ENCODE measurements at places on chromosomes 1 and 21.

- DNase-seq = no peak
Observed at GRCh38 chr1:184840596-184840995, 85.9 kb upstream of the EDEM3 start.

GRCh38 chr1:76426606-76427005, 352.1 kb downstream of the ST6GALNAC3 start:
- DNase-seq = no peak

DNA sequence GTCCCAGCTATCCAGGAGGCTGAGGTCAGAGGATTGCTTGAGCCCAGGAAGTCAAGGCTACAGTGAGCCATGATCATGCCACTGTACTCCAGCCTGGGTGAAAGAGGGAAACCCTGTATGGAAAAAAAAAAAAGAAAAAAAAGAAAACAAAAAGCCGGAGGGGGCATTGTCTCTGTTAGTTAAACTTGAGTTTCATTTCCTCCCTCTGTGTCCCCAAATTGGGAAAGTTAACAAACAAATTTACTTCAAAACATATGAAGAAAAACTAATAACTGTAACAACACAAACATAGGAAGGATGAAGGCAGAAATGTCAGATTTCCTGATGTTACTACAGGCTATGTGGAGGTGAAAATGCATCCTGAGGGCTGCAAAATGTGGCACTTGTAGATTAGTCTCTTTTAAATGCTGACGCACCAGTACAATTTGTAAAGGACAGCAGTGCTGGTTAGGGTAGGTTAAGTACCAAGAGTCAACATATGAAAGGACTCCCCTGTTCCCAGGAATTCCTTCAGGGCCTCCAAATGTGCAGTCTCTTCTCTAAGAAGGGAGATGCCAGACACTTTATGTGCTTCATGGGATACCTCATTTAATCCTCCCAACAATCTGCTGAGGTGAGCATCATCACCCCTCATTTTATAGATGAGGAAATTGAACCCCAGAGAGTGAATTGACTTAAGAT, 52.9 kb downstream of the DEGS1 start:
- no peak for DNase-seq

- DNase-seq = no peak
Observed at GRCh38 chr1:66497910-66498309, 36.0 kb upstream of the SGIP1 start.

DNA sequence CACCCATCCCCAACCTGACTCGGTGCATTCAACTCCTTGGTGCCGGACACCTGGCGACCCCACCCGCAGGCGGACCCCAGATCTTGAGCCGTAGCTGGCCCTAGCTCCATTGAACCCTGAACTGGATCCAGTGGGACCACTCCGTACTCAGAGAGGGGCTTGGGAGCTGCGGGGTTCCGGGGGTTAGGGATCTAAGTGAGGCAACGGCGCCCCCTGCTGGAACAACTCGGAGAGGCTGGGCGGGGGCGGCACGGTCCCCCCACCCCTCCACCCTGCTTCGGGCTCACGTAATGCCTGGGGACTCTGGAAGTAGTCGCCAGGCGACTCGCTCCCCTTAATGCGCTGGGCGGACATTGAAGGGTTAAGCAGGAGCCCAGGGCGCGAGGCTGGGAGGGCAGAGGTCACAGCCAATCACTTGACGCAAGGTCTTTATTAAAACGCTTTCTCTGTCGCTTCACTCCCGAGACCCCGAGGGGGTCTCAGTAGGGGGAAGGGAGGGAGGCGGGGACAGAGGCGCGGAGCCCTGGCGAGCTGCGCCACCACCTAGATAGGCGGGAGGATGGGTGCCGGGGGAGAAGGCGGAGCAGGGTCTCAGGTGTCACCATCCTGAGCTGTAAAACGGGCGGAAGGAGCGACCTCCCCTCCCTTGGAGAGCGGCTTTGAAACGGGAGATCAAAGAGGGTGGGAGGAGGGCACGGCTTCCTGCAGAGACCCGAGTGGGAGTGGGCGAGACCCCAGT, 704 bp upstream of the CRABP2 start:
- peak; percentile 53 for DNase-seq

DNA sequence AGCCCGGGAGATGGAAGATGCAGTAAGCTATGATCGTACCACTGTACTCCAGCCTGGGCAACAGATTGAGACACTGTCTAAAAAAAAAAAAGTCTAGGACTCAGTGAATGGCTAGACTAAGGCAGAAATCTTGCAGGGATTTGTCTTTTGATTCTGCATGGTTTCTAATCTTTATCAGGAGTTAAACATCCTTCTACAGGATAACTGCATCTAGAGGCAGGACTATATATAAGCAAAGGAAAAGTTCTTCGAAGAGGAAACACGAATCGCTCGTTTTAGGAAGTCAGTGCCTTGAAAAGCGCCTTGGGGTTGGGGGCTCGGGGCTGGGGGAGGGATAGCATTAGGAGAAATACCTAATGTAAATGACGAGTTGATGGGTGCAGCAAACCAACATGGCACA, 602 bp upstream of the UFC1 start:
- DNase-seq = no peak

DNA sequence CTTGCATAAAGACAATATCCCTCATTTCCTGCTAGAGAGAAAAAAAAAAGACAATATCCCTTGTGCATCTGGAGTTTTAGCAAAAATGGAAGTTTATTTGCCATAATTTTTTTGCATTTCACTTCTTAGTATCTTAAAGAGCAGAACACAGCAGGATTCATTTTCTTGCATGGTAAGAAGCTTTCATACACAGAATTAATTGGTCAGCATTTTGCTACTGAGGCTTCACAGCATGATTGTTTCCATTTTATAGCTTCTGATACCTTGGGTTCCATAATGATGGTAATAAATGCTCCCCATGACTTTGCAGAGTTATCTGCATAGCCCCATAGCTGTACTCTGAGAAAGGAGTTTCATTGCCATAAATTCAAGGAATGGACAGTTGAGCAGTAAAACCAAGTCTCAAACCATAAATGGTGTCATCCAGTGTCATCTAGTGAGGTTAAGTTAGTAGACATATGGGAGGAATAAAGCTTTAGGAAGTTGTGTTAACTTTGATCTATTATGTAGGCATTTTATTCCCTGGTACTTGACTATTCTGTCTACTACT, 88.8 kb upstream of the PLD5 start:
- DNase-seq = no peak

- DNase-seq = peak; percentile 6
Observed at GRCh38 chr1:95384567-95384966, 150.6 kb downstream of the RWDD3 start.

GRCh38 chr1:23748016-23748415, 4.7 kb downstream of the ELOA start:
- no peak for DNase-seq

- no peak for DNase-seq
Observed at GRCh38 chr1:229195246-229195645, 75.7 kb upstream of the RAB4A start.
